Foreskin melanocyte (primary cell): ENCODE measurements at places on chromosomes 3 and 15.

DNA sequence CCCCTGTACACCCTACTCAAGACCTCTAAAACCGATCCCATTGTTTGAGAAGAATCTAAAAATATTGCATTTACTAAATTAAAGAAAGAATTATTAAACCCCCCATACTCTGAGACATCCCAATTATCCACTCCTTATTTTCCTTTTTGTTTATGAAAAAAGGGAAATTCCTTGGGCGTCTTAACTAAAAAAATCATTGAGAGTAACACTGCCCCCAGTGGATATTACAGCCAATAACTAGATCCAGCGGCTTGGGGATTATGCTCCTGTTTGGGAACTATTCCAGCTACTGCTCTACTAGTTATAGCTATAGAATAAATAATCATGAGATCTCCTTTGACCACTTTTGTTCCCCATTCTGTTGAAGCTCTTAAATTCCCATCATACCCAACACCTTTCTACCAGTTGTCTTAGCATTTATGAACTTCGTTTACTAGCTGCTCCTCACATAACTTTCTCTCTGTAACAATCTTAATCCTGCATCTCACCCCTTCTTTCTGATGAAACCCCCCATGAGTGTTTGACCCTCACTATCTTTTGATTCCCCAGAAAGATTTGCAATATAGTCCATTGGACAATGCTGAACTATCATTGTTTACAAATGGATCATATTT is 12.7 kb upstream of the CFAP91 start:
- DNase-seq = no peak

DNA sequence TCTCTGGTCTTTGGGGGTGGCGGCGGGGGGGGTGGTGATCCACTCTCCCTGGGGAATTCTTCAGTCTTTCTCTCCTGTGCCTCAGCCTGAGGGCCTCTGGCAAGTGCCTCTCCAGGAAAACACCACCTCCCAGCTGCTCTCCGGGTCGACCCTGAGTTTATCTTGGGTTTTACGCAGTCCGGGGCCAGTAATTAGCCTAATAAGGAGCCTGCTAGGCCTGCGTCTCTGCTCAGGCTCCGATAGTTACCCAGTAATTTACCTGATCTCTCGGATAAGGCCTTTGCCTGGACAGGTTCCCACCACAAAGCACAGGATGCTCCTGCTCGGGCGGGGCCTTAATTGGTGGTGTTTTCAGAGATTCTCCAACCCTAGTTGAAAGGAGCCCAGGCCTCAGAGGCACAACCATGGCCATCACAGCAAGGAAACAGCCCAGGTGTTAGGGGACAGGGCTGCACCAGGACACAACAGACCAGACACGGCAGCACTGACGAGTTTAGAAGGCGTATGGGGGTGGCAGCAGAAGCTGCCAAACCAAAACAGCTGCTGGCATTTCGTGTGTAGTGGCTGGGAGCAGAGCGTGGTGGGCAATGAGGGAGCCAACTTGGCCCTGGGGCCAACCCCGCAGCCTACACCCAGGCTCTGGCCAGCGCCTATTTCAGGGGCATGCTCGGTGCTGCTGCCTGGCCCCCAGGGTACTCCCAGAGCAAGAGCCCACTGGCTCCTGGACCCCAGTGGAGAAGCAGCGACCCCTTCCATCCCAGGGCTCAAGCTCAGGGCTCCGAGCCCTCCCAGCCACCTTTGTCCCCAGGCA is 71.4 kb downstream of the KLF13 start:
- DNase-seq = no peak

DNA sequence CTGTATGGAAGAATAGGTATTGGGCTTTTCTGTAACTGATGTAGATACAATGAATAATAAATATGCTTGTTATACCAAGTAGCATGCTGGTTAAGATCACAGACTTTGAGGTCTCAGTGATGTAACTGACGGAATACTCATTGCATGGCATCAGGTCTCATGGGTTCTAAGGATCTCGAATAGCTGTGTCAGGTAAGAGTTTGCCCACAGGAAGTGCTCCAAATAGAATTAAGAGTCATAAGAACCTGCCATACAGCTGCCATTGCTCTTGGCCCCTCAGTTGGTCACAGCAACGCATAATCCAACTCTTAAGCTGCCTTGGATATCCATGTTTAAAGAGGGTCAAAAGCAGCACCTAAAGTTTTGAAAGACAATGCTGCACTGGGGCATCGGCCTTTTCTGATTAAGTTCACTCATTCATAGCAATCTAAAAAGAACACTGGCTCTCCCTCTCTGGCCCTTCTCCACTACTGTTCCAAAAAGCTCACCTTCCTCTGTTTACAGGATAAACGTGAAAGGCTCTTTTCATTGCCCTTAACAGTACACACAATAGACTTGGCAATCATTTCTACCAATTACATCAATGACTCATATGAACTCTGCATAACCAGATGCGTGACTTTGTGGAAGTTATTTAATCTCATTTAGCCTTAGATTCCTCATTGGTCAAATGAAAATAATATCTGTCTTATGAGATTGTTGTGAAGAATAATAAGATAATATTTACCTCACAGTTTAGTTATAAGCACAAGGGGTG is 74.6 kb downstream of the ZBTB20 start:
- DNase-seq = no peak

- DNase-seq = no peak
These were observed 132.5 kb downstream of the DNAJB8 start for GRCh38 chr3:128334086-128334645.

- peak; percentile 27 for DNase-seq
These were observed 237.1 kb downstream of the RYR3 start for GRCh38 chr15:33547876-33548275.

GRCh38 chr3:113405180-113405579 is 36.1 kb downstream of the CFAP44 start:
- peak; percentile 54 for DNase-seq

DNA sequence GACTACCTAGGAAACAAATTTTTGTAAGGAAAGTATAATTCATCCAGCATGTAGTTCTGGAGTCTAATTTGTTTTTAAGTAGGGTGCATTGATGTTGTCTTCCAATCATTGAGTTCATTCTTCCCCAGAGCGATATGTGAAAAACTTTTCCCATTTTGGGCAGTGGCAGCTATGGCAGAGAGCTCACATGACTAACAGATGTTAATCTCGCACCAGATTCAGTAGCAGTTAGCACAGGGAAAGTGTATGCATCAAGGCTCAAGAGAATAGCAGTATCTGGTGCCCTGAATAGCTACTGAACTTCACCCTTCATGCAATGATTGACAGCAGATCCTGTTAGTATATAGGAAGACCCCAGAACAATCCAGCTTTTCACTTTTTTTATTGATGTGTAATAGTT is 46.3 kb upstream of the TCAIM start:
- DNase-seq = no peak

GRCh38 chr3:136120373-136121348 is 75.5 kb downstream of the MSL2 start:
- peak; percentile 44 for DNase-seq

GRCh38 chr15:94081829-94082228 is 149.5 kb upstream of the MCTP2 start:
- DNase-seq = no peak

DNA sequence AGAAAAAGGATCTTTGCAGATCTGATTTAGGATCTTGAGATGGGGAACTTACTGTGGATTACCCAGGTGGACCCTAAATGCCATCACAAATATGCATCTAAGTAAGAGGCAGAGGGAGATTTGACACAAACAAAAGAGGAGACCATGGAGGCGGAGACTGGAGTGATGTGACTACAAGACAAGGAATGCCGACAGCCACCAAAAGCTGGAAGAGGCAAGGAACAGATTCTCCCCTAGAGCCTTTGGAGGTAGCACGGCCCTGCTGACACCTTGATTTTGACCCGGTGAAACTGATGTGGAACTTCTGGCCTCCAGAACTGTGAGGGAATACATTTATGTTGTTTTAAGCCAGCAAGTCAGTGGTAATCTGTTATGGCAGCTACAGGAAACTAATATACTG is 44.0 kb downstream of the GASK1A start:
- DNase-seq = no peak

GRCh38 chr15:89455535-89455934 is 40.8 kb downstream of the RHCG start:
- no peak for DNase-seq

- DNase-seq = no peak
These were observed 406.7 kb downstream of the OCA2 start for GRCh38 chr15:27692438-27692837.

- no peak for DNase-seq
These were observed 38.5 kb downstream of the B3GNT5 start for GRCh38 chr3:183291497-183292031.

GRCh38 chr15:23645371-23646164 is 2.1 kb downstream of the MAGEL2 start:
- DNase-seq = no peak

DNA sequence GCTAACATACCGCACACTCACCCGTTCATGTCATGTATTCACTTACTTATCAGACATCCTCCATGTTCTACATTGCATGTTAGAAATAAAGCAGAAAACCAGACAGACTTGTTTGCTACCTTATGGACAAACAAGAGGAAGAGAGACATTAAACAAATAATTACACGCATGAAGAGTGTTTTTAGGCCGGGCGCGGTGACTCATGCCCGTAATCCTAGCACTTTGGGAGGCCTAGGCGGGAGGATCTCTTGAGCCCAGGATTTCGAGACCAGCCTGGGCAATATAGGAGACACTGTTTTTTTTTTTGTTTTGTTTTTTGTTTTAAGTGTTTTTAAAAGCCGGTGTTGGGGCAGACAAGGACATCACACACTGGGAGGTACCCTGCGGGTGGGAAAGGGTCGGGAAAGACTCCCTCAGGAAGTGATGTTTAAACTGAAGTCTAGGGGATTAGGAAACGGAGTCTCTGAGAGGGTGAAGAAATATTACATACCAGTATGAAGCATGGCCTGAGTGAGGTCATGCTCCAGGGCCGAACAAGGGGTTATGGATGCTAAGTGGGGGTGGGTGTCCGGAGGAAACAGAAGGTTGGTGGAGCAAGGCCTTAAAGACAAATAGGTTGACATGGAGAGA is 2.1 kb upstream of the USP3 start:
- DNase-seq = no peak

DNA sequence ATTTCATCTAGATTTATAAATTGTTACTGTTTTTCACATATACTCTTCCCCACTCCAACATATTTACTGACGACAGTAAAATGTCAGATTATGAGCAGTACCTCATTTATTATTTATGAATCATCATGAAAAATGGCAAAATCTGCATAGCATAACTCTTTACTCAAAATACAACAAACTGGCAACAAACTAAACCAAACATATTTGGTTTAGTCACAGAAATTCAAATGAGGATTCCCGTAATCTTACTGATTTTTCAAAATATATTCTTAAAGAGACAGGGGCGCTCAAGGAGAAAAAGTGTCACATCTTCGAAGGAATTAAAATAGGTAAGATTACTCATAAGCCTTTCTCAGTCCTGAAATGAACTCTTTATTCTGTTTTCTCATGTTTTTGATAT is 3.0 kb upstream of the GPR87 start:
- no peak for DNase-seq

GRCh38 chr3:105365391-105366325 is 1.1 kb upstream of the ALCAM start:
- DNase-seq = peak; percentile 60

- DNase-seq = no peak
These were observed 99.2 kb upstream of the LINGO1 start for GRCh38 chr15:77731945-77732344.

- no peak for DNase-seq
These were observed 855.4 kb upstream of the ARPP21 start for GRCh38 chr3:34783876-34784275.

DNA sequence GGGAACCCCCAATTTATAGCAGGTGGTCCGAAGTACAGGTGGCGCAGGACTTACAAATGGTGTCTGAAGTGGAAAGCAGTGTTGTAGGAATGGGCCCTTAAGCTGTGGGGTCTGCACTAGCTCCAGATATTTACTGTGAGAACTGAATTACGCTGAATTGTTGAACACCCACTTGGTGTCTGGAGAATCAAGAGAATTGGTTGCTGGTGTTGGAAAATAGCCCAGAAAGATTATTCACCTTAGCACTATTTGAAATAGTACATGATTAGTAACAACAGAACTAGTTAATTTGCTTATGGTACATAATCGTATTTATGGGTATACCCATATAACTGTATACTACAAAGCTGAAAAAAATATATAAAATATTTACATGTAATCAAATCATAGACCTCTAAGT is 64.8 kb downstream of the ADAM10 start:
- DNase-seq = no peak

DNA sequence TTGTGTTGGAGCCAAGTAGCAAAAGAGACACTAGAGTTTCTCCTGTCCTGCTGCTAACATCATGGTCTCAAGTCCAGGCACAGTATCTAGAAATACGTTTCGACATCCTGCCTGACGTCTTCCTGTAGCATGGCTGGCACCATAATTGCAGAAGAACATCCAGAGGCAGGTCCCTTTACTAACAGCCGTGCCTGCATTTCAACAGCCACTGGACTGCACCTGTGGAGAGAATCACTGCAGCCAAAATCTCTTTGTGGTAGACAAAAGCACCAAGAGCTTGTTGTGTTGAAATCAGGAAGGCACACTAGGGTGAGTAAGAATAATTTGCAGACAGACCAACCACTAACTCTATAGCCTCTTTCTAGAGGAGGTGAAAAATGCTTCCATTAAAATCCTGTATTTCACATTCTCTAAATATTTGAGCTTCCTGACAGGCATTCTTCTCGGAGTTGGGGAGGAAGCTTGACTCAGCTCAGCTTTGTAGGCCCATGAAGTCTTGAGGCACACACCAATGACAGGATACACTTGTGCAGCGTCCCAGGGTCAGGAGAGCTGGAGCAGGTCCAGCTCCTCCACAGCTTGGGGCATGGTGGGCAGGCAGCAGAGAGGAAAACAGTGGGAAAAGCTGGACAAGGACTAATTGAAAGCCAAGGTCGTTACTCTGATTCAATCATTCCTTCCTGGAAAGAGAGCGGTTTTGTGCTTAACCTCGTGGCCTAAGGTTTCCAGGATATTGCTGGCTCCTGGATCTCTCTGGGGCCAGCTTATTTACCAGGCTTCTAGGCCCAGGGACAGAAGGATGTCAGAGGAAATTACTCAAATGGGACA is 244.9 kb downstream of the FAM43A start:
- peak; percentile 74 for DNase-seq

DNA sequence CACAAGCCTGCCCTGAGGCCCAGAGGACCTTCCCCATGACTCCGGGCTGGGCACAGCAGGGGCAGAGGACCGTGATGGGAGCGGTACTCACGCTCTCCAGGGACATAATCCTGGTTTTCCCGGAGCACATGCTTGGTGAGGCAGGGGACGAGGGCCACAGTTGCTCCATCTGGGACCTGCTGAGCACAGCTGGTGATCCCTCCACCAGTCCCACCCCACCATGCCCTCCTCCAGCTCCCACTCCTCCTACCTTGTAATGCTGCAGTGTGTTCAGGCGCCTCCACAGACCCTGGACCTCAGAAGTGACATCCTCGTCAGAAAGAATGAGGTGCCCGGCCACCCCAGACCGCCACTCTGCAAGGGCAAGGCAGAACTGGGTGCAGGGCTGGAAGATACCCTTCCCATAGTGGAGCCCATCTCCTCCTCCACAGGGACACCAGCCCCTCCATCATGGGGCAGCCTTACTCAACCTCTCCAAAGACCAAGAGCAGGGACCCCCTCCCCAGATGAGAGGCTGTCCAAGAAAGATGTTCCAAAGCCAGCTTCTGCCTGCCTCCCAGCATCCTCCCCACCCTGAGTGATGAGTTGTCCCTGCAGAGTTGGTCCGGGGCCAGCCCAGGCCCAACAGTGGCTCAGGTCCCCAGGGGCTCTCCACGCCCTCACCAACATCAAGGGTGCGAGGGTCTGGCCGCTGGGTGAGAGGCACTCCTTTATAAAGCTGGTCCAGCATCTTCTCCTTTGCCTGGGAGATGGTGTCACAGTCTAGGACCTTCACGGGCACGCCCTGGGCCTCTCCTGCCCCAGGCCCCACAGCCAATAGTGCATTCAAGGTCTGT is 19.5 kb downstream of the PLXNB1 start:
- no peak for DNase-seq

- no peak for DNase-seq
These were observed 166.2 kb upstream of the NSMCE3 start for GRCh38 chr15:29435811-29436210.
